Activated CD4-positive, alpha-beta T cell treated with anti-CD3 and anti-CD28 coated beads, Interleukin-2, amount 50 U/mL, for 1 hour (primary cell): ENCODE measurements at places on chromosomes 3 and 15.

DNA sequence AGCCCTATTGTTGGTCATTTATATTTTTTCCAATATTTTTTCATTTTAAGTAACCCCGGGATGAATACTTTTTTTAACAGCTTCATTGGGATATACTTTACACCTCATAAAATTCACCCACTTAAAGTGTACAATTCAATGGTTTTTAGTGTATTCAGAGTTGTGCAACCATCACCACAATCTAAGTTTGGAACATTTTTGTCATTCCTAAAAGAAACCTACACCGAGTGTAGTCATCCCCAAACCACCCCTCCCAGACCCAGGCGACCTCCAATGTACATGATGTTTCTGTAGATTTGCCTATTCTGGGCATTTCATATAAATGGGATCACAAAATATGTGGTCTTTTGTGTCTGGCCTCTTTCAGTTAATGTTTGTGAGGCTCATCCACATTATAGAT is 118.3 kb upstream of the FRMD4B start:
- DNase-seq: no peak

DNA sequence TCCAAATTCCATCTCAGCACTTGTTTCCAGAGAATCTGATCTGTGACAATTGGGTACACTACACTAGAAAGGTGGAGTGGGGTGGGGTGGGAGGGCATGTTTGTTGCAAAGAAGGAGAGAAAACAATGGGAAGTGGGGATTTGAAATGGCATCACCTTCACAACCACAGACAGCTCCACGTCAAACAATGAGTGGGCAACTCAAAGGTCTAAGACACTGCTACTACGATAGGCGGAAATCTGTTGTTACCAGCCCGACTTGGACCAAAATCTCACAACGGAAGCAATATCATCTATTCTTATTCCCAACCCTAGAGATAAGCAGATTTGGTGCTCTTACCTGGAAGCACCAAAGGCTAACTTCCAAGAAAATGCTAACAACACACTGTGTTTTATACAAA is 3.3 kb downstream of the CYP19A1 start:
- DNase-seq: no peak

- no peak for DNase-seq
These were observed 36.7 kb upstream of the NDUFB4 start for GRCh38 chr3:120559242-120560061.

- no peak for DNase-seq
These were observed 65.4 kb upstream of the THSD4 start for GRCh38 chr15:71049706-71050422.

- DNase-seq: no peak
These were observed 161.5 kb downstream of the FOXP1 start for GRCh38 chr3:71421820-71422566.

DNA sequence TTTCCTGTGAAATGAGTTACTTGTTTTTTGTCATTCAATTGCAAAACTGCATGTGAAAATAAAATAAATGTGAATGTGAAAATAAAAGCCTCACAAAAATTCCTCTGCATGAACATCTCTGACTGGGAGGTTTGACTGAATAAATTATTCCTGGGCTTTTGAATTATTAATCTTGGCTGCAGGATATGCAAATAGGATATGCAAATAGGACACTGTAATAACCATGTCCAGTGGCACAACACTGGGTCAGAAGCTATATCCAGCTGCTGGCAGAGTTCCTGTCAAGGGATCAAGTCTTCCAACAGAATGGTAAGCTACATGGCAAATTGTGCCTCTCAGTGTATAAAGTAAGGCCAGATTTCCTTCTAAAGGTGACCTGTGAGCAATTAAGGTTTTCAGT is at the start of gene SUCNR1:
Gene SUCNR1, plus strand, starts transcription at position 246 of the 400 bp plus-strand sequence. CDS start 6,250 bp downstream, outside the sequence.
- no peak for DNase-seq

DNA sequence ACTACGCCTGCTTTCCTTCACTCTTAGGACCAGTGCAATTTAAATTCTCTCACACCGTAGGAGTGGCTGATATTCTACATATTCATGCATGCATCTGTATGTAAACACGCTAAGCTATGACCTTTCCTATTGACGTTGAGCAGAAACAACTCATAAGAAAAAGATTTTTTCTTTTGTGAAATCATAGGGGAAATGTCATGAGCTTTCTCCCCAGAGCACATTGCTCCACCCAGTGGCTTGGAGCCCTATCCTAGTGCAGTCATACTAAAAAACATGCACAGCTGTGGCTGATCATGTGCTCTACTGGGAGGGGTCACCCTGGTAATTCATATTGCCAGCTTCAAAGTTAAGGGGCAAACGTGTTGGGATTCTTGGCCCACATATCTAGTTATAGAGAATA is 1.8 kb upstream of the MESD start:
- no peak for DNase-seq

DNA sequence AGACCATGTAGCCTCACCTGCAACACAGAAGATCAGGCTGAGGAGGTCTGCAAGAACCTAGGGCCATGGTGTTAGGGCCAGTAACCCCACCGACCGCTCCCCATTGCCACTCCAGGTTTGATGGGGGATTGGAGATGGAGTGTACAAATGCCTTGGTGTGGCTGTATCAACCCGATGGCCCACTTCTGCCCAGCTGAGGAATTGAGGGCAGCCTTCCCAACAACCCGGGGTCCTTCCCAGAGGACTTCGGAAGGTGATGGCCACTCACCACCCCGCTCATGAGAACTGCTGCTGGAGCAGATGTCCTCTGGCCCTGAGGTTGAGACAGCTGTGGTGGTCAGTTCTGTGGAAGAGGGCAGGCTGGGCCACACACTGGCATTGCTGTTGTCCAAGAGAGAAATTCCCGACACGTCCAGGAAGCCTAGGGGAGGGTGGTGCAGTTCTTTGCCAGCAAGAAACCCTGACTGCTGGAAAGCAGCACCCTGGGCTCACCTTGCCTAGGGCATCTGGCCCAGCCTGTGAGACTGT is 8.9 kb downstream of the GORASP1 start:
- no peak for DNase-seq

DNA sequence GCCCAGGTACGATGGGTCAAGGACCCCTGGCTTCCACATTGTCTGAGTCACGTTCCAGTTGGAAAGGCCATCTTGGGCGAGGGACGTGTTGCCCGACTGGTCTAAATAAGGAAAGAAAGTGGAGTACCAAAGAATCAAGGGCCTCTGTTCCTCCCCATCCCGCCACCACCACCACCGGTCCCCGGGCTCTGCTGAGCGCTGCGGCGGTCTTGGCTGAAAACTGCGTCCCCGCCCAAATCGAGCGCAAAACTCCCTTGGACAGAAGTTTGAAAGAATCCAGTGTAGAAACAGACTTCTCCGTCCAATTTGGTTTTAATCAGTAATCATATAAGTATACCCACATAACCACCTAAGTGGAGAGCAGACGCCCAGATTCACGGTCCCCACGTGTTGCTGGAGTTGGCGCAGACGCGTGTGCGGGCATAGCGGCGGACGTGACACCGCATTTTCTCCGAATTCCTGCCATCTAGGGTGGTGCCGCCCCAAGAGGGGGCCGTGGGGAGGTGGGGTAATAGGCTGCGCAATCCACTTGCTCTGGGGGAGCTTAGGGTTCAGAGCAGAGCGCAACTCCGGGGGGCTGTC is 243.8 kb upstream of the TOPAZ1 start:
- no peak for DNase-seq

GRCh38 chr3:62678841-62679240 is 196.4 kb downstream of the CADPS start:
- DNase-seq: no peak

- DNase-seq: no peak
These were observed 773.9 kb upstream of the CADM2 start for GRCh38 chr3:84184937-84185336.

GRCh38 chr3:112776836-112777235 is 69.8 kb downstream of the CD200R1L start:
- no peak for DNase-seq

- no peak for DNase-seq
These were observed 40.8 kb downstream of the RPLP1 start for GRCh38 chr15:69493406-69493805.

DNA sequence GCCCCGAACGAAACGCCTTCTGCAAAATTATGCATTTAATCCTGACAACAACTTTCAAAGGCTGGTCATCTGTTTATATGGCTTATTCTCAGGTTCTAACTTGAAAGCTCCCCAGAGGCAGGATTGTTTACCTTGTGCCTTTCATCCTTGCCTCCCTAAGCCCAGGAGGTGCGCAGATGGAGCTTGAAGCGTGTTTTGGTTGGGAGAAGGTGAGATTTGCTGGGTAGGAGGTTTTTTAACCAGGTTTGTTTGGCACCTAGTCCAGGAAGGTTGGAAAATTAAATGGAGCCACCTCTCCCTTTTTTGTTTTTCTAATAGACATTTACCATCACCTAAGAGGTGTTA is 675 bp downstream of the TSEN2 start:
- no peak for DNase-seq
